ENCODE measurements at places on chromosomes 16 and 17. TPM values are rescaled to one million over a fixed set of nuclear protein-coding genes. Genes with fewer than 3 reads are reported as not detected.

DNA sequence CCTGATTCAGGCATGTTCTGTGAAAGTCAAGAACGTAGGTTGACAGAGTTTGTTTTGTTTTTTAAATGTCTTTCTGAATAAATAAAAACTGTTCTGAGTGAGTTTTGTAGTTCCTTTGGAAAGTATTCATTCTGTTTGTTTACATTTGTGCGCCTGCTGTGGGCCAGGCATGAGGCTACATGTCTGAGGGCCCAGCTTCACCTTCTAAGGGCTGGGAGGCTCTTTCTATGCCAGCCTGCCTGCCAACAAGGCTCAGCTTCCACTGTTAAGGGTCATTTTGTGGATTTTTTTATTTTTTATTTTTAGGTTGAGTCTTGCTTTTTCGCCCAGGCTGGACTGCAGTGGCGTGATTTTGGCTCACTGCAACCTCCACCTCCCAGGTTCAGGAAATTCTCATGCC, 6.1 kb downstream of the WWOX start:
- no peak for DNase-seq

- DNase-seq, result peak; percentile 49
These were observed at the start of gene NDRG4 for GRCh38 chr16:58499615-58500351. NDRG4 (plus strand) TSS chr16:58500143; CDS start chr16:58500249, 106 bp downstream.

GRCh38 chr16:50521246-50521900, 26.8 kb upstream of the NKD1 start:
- DNase-seq, result no peak

DNA sequence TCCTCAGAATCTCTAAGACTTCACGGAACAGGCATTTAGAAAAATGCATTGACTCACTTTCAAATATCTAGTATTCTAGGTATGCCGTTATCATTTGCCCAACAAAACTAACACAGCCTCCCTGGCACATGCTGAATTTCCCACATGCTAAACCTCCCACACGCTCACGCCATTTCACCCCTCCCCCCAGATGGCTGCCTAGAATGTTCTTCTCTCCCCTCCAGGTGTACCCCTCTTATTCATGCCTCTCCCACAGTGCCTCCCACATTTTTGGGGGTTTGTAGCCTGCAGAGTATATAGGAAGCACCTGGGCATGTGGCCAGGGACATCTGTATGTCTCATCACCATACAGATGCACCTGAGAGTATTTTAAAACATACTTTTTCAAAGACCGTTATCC, 38.2 kb upstream of the ICAM2 start:
- no peak for DNase-seq

DNA sequence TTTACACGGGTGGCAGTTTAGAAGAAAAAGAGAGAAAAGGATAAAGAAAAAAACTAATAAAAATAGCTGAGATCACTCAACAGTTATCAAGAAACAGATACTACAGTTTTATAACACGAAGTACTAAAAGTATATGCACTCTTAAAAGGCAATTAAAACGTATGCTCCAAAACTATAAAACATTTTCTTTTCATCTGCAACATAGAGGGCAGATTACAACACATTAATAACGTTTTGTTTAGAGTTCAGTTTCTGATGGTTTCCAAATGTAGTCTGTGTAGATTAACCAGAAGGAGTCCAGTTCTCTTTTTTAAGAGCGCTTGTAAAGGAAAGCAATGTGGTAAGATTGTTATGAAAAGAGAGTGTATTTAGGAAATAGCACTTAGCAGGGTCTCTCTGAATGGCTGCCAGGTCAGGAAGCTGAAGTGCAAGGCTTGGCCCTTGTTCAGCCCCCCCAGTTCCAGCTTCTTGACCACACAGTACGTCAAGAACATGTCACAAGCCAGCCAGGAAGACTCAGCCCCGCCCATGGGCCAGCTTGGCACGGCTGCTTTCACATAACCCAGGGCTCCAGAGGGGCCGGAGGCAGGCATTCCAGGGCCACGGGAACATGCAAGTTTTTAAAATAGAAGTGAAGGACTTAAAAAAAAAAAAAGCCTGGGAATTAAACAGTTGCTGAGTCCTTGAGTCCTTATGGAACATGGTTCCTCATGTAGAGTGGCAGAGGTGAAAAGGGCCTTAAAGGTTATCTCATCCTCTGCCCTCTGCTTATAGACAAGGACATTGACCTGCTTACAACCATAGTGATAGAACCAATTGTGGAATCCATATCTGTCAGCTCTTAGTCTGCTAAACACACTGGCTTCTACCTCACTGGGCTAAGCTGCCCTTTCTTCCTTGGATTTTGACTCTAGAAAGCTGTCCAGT, 147.4 kb upstream of the TBX2 start:
- DNase-seq, result no peak

Gene PIRT
- not detected for total RNA-seq

DNA sequence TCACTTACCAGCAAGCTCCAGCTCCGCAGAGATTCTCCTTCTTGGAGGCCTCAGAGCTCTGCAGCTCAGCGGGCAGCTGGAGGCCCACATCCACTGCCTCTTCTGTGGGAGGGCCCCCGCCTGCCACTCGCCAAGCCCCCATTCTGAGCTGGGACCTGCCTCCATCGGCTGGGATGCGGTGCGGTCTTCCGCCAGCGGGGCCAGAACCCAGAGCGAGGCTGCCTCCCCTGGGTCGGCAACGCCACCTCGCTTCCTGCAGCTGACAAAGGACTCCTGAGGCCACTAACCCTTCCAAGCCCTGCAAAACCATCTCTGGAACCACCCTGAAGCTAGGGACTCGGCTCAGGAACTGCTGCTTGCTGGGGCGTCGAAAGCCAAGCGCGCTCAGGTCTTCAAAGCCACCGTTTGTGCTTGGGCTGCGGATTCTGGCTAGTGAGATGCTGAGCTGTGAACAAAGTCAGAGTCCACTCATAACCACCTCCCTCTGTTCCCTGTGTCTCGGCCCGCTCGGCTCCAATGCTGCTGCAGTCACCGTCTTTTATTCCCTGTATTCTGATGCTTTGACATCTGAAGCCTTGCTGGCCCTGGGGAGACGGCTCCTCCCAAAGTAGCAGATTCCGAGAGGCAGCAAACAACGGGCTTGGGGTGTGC, 174.3 kb downstream of the ENGASE start:
- DNase-seq, result no peak

Gene FLYWCH1
- 117 TPM for total RNA-seq

Gene MT2A
- total RNA-seq, result 71.4 TPM

Gene KIF18B
- total RNA-seq, result 0.38 TPM

DNA sequence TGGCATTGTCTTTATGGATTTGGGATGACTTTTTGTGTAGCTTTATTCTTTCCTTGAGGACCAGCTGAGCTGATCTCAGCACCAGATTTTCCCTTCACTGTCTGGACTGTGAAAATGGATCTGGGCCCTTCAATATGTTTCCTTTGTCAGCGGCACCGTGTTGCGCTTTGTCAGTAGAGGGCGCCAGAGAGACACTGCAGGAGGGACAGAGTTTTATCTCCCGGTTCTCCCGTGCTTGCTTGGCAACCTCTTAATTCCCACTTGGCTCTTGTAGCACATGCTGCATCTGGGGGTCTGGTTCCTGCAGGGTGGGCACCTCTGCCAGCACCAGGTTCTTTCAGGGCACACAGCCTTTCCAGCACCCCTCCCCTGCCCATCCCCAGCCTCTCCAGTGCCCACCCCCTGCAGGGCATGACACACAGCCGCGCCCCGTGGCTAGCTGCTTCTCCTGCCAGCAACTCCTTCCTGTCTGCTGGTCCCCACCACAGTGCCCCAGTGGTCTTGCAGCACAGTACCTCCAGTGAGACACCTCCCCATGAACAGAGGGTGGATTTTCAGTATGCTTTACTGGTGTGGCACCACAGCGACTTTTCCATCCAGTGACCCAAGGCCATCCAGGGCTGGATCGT, 19.6 kb downstream of the OR1D5 start:
- DNase-seq, result no peak

- no peak for DNase-seq
These were observed 3.1 kb downstream of the RNF227 start for GRCh38 chr17:7912927-7913524.

Gene TSPAN10
- total RNA-seq, result 0.61 TPM

GRCh38 chr17:78019976-78020716, 61.6 kb downstream of the TNRC6C start:
- DNase-seq, result no peak

DNA sequence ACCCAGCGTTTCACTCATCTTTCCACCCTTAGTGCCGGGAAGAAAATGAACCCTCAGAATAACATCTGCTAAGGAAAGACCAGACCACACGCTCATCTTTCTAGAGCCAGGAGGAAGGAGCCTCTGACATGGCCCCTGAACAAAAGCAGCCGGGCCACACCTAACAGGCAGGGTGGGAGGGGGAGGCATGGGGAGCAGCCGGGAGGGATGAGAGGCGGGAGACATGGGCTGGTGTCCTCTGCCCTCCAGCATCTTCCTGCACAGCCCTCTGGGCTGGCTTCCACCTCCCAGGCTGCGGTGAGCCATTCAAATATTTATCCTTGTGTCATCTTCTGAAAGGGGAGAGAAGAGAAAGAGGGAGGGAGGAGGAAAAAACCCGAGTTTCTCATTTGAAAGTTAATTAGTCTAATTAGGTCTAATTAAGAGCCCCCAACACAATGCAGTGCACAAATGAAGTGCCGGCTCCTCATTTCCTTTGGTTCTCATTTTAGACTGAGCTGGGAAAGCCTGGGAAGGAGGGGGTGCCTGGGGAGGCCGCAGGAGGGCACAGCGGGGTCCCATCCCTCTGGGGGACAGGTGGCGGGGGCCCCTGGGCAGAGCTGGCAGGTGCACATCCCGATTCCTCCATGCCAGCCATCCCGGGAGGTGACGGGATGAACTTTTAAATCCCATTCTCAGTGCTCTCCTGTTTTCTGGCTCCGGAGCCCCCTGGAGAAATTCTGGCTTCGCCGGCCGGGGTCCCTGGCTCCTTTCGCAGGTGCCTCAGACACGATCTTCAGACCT, 90.5 kb downstream of the ENGASE start:
- DNase-seq, result no peak

DNA sequence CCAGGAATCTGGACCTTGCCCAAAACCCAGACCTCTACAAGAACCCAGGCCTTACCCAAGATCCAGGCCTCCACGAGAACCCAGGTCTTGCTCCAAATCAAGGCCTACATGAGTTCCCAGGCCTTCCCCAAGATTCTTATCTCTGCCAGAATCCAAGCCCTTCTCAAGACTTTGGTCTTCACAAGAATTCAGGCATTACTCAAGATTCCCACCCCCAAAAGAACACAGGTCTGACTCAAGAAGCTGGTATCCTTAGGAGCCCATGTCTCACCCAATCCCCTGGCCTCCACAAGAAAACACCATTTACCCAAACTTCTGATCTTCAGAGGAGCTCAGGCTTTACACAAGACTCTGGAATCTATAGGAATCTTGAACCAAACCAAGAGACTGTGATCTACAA, 2.6 kb downstream of the SPEM3 start:
- DNase-seq, result no peak

GRCh38 chr17:49461580-49461979, 33.5 kb upstream of the NGFR start:
- no peak for DNase-seq

- DNase-seq, result no peak
These were observed 21.0 kb downstream of the KDM8 start for GRCh38 chr16:27224271-27224737.

DNA sequence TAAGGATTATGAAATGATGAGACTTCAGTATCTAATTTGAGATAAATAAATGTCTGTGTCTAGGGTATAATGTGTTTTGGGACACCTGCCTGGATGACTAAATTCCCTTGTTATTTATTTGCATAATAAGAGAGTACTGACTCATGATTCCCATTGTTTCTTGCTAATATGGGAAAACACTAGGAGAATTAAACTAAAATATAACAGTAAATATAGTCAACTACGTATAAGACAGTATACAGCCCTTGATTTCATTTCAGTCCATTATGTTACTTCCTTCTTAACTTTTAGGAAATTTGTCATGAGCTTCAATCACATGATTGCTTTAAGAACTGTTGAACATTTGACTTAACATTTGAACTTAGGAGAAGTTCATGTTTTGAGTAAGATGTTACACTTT, 62.4 kb downstream of the VMP1 start:
- no peak for DNase-seq

- no peak for DNase-seq
These were observed 7.8 kb downstream of the HSPB9 start for GRCh38 chr17:42130310-42130936.

DNA sequence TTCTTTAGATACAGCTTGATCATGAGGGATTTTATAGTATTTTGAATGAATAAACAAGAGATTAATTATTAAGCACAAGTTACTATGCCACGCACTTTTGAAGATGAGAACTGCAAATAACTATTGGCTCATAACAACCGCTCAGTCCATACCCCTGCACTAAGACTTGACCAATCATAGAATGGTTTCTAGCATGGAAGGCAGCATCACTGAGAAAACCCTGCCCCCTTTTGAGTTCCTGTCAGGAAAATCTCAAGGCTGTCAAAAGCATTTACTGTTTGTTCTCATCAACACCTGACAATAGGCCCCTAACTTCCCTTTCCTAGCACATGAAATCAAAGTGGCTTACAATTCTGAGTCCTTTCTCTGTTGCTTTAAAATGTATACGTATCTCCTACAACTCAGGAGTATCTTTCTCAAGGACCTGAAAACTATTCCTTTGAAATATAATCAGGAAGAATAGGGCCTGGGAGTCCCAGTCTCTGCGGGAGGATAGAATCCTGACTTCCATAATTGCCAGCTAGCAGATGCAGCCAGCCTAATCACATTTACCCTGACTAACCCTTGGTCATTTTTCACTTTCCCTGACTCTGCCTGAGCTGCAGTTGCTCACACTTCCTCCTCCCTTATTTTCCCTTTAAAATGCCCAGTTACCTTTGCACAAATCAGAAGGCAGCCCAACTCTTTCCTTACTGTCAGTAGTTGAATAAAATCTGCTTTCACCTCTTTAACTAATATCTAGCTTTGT, 9.1 kb upstream of the MMD start:
- DNase-seq, result no peak

DNA sequence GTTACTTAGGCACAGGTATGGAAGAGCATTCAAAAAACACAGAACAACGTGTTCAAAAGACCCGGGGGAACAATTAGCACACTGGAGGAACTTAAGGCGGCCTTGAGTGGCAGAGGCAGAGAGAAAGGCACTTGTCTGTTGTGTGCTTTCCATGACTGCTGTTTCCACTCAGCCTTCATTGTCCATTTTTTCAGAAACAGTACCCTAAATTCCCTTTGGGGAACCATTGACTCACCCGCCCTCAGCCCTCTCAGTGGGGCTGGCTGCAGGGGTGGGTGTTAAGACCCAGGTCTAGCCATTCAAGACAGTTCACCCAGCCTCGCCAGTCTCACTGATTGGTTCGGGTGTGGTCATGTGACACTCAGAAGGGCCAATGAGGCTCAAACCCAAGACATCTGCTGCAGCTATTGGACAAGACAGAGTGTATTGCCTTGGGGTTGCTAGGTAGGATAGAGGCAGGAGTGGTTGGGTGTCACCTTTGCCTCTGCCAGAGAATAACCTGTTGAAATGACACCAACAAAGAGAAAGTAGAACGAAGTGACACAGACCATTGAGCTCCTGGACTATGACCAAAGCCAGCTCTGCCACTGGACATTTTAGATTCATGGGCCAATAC, 19.6 kb upstream of the CEP20 start:
- DNase-seq, result peak; percentile 39

Gene PTX4
- total RNA-seq, result not detected

- peak; percentile 46 for DNase-seq
These were observed 17.0 kb upstream of the DNASE1 start for GRCh38 chr16:3637371-3637923.
